DMS 273 treated with DMSO at 0.1 percent for 48 hours (cell line): ENCODE measurements at places on chromosomes 2 and 18.
A peak's percentile ranks its signal among the peaks of the same experiment; 100 is the strongest.

- DNase-seq, result no peak
Measured at GRCh38 chr2:240963065-240963867, 35.2 kb upstream of the SNED1 start.

GRCh38 chr2:70983506-70984227 is 5.2 kb downstream of the ANKRD53 start:
- DNase-seq, result no peak

- DNase-seq, result no peak
Measured at GRCh38 chr18:23442958-23443357, 10.1 kb upstream of the RIOK3 start.

- DNase-seq, result no peak
Measured at GRCh38 chr2:42492691-42493467, 903 bp downstream of the KCNG3 start.

GRCh38 chr2:2942225-2942624 is 435.4 kb downstream of the EIPR1 start:
- DNase-seq, result no peak

- DNase-seq, result no peak
Measured at GRCh38 chr18:1999387-1999786, 571.9 kb downstream of the METTL4 start.

GRCh38 chr2:2662037-2662846 is 331.2 kb upstream of the MYT1L start:
- no peak for DNase-seq

DNA sequence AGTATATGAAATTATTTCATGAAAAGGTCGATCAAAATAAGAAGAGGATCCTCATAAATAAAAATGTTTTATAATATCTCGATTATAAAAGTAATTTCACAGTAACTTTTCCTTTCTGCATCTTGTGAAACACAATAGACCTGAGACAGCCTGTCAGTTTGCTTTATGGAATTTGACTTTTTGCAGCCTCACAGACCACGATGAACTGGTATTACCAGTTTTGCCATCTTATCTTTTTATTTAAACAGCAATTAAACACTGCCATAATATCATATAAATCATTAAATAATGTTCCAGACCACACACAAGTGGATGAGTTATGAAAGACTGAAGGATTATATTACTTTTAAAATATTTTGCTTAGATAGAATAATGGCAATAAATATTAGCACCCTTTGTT is 10.7 kb upstream of the GALNT3 start:
- no peak for DNase-seq

DNA sequence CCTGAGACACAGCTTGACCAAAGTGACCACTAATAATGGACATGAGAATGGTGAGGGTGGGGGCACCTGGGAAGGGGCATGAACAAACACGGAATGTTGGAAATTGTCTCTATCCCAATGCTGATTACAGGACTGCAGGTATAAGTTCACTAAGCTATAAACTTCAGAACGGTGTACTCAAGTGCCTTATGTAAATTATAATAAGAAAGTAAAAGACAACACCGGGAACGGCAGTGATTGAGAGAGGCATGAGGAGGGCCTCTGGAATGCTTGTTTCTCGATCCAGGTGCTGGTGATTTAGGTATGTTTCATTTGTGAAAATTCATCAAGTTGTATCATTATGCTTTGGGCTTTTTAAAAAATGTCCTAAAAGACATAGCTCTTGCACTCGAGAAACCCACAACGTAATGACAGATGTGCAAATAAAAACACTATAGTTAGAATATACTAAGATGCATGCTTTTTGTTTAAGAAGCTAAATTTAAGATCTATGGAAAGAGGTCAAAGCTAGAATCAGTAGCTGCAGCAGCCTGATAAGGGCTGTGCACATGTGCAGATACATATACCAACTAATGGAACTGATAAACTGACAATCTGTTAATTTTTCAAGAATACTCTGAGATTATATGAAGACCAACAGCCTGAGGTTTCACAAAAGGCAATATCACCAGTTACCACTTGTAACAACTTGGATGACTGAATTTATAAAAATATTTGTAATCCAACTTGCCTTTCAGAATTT is 7.6 kb downstream of the HIBCH start:
- DNase-seq, result no peak

- DNase-seq, result no peak
Measured at GRCh38 chr2:69805887-69806286, 23.6 kb upstream of the GMCL1 start.

DNA sequence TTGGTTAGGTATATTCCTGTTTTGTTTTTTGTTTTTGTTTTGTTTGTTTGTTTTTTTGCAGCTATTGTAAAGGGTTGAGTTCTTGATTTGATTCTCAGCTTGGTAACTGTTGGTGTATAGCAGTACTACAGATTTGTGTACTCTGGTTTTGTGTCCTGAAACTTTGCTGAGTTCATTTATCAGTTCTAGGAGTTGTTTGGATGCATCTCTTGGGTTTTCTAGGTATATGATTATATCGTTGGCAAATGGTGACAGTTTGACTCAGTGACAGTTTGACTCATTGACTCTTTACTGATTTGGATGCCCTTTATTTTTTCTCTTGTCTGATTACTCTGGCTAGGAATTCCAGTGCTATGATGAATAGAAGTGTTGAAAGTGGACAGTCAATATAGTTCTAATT is 53.7 kb downstream of the APLF start:
- no peak for DNase-seq

GRCh38 chr2:189276277-189276676 is 96.7 kb upstream of the COL5A2 start:
- DNase-seq, result no peak

- DNase-seq, result no peak
Measured at GRCh38 chr2:182316950-182317349, 109.9 kb downstream of the PDE1A start.

GRCh38 chr2:233047667-233048066 is 12.5 kb upstream of the INPP5D start:
- DNase-seq, result no peak

DNA sequence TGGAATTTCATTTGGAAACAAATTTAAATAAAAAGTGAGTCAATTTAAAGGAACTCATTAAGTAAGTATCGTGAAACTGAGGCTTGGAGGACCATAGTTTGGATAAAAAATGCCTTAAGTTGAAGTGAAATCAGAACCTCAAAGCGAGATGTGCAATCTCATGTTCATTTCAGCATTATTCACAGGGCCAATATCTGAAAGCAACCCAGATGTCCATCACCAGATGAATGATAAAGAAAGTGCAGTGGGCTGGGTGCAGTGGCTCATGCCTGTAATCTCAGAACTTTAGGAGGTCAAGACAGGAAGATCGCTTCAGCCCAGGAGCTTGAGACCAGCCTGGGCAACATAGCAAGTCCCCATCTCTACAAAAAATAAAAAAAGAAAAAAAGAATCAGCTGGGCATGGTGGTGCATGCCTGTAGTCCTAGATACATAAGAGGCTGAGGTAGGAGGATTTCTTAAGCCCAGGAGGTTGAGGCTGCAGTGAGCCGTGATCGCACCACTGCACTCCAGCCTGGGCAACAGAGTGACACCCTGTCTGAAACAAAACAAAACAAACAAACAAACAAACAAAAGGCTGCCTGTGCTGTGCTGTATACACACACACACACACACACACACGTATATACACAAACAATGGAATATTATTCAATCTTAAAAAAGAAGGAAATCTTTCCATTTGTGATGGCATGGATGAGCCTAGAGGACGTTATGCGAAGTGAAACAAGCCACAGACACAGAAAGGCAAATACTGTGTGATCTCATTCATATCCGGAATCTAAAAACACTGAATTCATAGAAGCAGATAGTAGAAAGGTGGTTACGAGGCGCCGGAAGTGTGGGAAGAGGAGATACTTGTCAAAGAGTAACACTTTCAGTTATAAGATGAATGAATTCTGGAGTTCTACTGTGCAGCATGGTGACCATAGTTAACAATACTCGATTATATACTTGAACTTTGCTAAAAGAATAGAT is 14.5 kb downstream of the SH3RF3 start:
- DNase-seq, result no peak

- no peak for DNase-seq
Measured at GRCh38 chr18:48133671-48134251, 203.3 kb upstream of the SMAD2 start.

DNA sequence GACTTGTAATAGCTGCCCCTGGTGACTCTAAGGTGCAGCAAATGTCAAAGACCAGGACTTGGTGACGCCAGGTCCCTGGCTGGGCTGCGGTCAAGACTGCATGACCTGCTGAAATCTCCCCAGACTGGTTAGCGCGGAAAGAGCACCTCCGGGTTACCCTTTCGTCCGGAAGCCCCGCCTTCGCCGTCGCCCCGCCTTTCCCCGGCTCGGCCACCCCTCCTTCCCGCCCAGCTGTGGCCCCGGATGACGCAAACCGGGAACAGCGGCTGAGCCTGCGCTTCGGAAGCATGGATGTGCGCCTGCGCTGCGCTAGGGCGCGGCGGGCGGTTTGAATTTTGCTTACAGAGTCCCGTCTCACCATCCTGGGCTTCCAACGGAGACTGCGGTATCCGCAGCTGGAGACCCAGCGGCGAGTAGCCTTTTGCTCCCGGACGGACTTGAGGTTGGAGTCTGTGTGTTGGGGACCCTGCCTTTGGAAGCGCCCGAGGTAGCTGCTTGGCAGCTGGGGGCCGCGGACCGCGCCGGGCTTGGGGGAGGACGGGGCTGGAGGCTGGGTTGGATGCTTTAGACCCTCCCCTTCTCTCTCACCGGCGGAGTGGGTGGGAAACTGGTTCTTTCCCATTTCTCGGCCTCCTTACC is at the start of gene SKA1:
Gene SKA1, plus strand, starts transcription at position 294 of the 639 bp plus-strand sequence. CDS start 785 bp downstream, outside the sequence.
- peak; percentile 80 for DNase-seq

DNA sequence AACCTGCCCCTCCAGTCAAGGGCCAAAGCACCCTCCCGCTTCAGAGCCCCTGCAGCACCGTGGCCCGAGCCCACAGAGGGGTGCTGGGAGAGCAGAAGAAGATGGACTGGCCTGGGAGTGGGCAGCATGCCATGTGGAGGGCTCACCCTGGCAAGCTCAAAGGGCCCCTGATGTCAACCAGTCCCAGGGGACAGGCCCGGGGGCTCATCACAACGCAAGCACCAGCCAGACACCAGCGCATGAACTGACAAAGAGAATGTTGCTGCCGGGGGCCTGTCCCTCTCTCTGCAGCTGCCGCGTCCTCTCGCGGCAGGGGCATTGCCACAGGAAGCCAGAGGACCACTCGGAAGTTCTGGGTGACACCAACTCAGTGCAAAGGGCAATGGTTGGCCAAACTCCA is 30.3 kb upstream of the BIN1 start:
- no peak for DNase-seq

DNA sequence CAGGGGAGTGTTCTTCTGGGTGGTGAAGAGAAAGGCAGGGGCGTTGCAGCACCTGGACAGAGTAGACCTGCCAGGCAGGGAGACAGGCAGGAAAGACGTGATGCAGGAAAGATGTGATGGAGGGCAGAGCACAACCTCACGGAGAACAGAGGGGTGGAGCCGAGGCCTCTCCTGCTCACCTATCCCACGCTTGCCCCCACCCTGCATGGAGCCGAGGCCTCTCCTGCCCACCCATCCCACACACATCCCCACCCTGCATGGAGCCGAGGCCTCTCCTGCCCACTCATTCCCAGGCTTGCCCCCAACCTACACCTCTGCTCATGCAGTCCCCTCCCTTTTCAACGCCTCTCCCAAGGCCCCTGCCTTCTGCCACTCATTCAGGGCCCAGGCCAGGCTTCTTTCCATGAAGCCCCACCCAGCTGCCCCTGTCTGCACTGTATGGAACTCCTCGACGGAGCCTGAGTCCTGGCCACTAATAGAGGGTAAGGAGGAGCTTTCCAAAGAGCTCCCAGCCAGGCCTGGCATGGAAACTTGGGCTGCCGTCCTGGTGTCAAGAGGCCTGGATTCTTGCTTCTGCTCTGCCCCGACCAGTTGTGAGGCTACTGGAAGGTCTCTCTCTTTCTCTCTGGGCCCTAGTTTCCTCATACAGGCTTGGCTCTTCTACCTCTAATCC is 32.0 kb upstream of the LOXHD1 start:
- DNase-seq, result no peak

GRCh38 chr2:168740788-168741187 is 61.6 kb upstream of the NOSTRIN start:
- no peak for DNase-seq

- DNase-seq, result no peak
Measured at GRCh38 chr2:136154384-136154783, 36.4 kb upstream of the CXCR4 start.

- no peak for DNase-seq
Measured at GRCh38 chr2:57674743-57675142, 371.9 kb upstream of the VRK2 start.

GRCh38 chr2:1730015-1730927 is 14.0 kb downstream of the PXDN start:
- DNase-seq, result no peak

- DNase-seq, result no peak
Measured at GRCh38 chr2:126916744-126917143, 18.1 kb downstream of the TEX51 start.

GRCh38 chr18:48887294-48887904 is 63.4 kb downstream of the SMAD7 start:
- DNase-seq, result no peak

GRCh38 chr18:66971960-66972359 is 368.1 kb upstream of the CDH19 start:
- peak; percentile 71 for DNase-seq

DNA sequence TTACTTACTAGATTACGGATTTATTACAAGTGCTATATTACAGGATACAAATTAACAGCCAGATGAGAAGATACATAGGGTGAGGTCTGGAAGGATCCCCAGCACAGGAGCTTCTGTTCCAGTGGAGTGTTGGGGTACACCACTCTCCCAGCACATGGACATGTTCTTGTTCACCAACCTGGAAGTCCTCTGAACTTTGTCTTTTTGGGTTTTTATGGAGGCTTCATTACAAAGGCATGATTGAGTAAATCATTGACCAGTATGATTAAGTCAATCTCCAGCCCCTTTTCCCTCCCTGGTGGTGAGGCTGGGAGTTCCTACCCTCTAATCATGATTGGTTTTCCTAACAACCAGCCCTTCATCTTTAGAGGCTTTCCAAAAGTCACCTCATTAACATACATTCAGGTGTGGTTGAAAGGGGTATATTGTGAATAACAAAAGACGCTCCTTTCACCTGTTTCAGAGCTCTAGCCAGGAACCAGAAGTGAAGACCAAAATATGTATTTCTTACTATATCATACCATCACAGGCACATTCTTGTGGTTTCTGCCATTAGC is 38.3 kb downstream of the APLF start:
- DNase-seq, result no peak

- no peak for DNase-seq
Measured at GRCh38 chr2:27838502-27838901, 51.7 kb downstream of the RBKS start.

DNA sequence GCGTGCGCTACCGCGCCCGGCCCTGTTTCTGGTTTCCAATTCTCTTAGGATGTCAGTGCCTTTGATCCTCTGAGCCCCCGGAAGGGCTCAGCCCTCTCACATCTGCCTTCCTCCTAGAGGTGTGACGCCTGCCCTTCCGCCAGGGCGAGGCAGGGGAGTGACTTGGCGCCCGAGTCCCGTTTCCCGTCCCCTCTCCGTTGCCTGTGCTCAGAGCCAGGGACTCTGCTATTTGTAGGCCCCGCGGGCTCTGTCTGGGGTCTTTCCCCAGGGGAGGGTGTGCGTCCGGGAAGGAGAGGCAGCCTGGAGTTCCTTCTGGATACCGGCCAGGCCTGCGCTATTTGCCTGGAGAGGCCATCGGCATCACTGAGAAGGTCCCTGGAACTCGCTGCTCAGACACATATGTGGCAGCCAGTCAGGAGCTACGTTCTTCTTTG is 103.7 kb upstream of the TAF1B start:
- no peak for DNase-seq
